ENCODE measurements at places on chromosomes 5 and 9. TPM values are rescaled to one million over a fixed set of nuclear protein-coding genes. Genes with fewer than 3 reads are reported as not detected.

The DMRT1 gene
- total RNA-seq = not detected

DNA sequence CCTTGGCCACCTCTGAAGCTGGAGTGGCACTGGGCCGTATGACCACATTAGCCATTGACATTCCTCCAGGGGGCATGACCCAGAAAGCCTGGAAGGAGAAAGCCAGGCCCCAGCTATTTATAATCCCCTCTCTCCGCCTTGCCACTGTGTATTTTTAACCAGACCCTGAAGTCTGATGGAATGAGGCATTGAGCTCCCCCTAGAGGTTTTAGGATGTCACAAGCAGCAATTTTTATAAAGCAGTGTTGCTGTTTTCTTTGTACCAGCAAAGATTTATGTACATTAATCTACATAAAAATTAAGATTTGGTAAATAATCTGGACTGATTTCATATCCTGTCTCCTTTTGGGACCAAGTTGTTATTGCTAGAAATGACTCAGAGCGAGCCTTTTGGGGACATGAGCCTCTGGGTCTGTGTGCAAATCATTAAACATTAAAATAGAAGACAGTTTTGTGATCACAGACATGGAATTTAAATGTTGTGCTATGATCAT, 127.1 kb downstream of the TRIO start:
- H3K27ac ChIP-seq = peak overlapping the region; percentile 50
- H3K27me3 ChIP-seq = no peaks in the 10 kb centered on the region
- no peaks in the 10 kb centered on the region for H3K36me3 ChIP-seq
- H3K4me1 ChIP-seq = no peaks in the 10 kb centered on the region
- no peak overlapping the region for H3K4me3 ChIP-seq

The ARHGEF37 gene
- total RNA-seq = 29.2 TPM

- H3K4me3 ChIP-seq = peak within 1 kb of the TSS; percentile 70
- peaks cover 15% of the 10 kb centered on the region for H3K4me1 ChIP-seq
Observed at GRCh38 chr9:121267689-121268597, at the start of gene GSN. Gene GSN (plus strand): TSS chr9:121268162. CDS start chr9:121301972, 33,810 bp downstream.

GRCh38 chr9:69919461-69920061, 98.9 kb downstream of the CFAP95 start:
- no peak for DNase-seq
- no peak overlapping the region for H3K27ac ChIP-seq
- H3K27me3 ChIP-seq = no peaks in the 10 kb centered on the region
- no peaks in the 10 kb centered on the region for H3K4me1 ChIP-seq

The CTXN3 gene
- total RNA-seq = not detected

DNA sequence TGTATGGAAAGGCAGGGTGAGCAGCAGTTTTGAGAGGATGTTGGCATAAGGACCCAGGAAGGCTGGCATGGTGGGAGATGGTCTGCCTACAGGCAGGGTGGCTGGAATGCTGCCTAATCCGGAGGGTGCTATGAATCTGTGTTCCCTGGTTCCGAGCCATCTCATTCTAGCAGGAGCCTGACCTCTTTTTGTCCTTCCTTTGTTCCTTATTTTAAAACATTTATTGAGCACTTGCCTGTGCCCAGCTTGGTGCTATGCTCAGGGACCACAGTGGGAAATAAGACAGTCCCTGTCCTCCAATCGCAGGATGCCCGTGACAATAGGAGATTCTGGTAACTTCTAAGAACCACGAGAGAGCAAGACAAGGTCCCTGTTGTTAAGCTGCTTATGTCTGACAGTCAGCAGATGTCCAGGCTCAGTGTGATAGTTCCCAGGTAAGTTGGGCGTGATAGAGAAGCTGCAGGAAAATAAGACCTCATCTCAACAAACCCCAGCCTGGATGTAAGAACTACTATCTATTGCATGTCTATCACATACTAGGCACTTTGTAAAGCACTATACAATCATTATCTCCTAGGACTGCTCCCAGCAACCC, 9.1 kb upstream of the ZBTB34 start:
- no peaks in the 10 kb centered on the region for H3K36me3 ChIP-seq
- no peak overlapping the region for H3K4me3 ChIP-seq
- no peak overlapping the region for H3K27ac ChIP-seq

The SLCO6A1 gene
- total RNA-seq = not detected

The WNT8A gene
- not detected for total RNA-seq

- no peaks in the 10 kb centered on the region for H3K4me1 ChIP-seq
- H3K36me3 ChIP-seq = no peaks in the 10 kb centered on the region
- DNase-seq = no peak
- no peaks in the 10 kb centered on the region for H3K27me3 ChIP-seq
- H3K27ac ChIP-seq = no peak overlapping the region
Observed at GRCh38 chr5:131496400-131496713, 138.7 kb downstream of the RAPGEF6 start.

GRCh38 chr5:51242456-51242855, 140.8 kb upstream of the ISL1 start:
- H3K4me1 ChIP-seq = no peaks in the 10 kb centered on the region
- no peak for DNase-seq
- H3K27ac ChIP-seq = no peak overlapping the region
- no peaks in the 10 kb centered on the region for H3K27me3 ChIP-seq

The FGD3 gene
- total RNA-seq = 10.4 TPM

DNA sequence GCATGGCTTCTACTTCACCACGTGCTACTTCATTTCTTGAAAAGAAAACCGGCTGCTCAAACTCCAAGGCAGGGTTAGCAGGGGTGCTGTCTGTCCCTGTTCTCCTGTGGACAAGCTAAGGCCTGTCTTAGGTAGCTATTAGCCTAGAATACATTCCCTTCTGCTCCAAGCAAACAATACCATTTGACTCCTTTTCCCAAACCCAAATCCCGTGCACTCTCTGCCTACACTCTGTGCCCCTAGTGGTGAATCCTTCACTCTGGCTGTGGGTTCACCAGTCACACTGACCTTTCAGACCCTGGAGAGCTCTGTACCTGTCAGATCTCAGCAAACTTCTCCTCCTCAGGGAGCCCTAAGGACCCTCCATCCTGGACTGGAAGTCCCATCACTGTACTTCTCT, 211.6 kb downstream of the SLIT3 start:
- DNase-seq = no peak
- H3K27me3 ChIP-seq = no peaks in the 10 kb centered on the region
- no peak overlapping the region for H3K4me3 ChIP-seq
- H3K4me1 ChIP-seq = no peaks in the 10 kb centered on the region
- no peaks in the 10 kb centered on the region for H3K36me3 ChIP-seq

The WDR31 gene
- total RNA-seq = 1.9 TPM

The RMI1 gene
- total RNA-seq = 3.7 TPM

- DNase-seq = no peak
- H3K4me3 ChIP-seq = no peak overlapping the region
- no peaks in the 10 kb centered on the region for H3K4me1 ChIP-seq
Observed at GRCh38 chr9:113301548-113301947, 1.6 kb downstream of the RNF183 start.

- no peak overlapping the region for H3K4me3 ChIP-seq
- no peak for DNase-seq
- H3K4me1 ChIP-seq = no peaks in the 10 kb centered on the region
- H3K27ac ChIP-seq = no peak overlapping the region
Observed at GRCh38 chr5:139446956-139447779, 7.8 kb upstream of the DNAJC18 start.

DNA sequence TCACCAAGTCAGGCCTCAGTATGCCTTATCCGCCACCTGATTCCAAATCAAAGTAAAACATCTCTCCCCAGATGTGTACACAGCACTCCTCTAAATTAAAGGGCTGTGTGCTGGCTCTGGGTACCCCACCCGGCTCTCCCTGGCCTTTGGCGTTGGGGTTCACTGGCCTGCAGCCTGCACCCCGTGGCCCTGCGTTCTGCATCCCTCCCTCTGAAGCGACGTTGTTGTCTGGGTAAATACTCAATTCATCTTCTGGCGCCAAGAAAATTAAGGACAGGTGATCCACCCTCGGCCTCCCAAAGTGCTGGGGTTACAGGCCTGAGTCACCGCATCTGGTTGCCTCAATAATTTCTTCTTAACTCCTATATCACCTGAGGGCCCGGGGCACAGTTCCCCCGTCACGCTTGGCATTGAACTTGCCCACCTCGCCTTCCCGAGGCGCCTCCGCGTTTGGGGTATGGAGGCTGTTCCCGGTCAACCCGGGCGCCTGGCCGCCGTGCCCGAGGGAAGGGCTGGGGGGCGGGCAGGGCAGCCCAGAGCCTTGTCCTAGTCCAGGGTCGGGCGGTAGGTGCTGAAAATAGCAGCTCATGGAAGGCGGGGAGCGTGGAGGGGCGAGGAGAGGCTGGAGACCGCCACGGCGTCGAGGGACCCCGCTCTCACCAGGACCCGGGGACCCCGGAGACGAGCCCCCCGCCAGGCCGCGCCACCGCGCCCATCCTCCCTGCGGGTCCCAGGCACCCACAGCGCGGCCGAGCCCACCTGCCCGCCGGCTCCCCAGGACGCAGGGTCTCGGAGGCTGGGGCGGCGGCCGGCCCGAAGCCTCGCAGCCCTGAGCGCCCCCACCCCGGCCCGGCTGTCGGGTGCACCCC, 531 bp downstream of the ABO start:
- H3K36me3 ChIP-seq = no peaks in the 10 kb centered on the region
- no peak for DNase-seq
- peak overlapping the region; percentile 52 for H3K4me3 ChIP-seq
- H3K27ac ChIP-seq = peak overlapping the region; percentile 80

DNA sequence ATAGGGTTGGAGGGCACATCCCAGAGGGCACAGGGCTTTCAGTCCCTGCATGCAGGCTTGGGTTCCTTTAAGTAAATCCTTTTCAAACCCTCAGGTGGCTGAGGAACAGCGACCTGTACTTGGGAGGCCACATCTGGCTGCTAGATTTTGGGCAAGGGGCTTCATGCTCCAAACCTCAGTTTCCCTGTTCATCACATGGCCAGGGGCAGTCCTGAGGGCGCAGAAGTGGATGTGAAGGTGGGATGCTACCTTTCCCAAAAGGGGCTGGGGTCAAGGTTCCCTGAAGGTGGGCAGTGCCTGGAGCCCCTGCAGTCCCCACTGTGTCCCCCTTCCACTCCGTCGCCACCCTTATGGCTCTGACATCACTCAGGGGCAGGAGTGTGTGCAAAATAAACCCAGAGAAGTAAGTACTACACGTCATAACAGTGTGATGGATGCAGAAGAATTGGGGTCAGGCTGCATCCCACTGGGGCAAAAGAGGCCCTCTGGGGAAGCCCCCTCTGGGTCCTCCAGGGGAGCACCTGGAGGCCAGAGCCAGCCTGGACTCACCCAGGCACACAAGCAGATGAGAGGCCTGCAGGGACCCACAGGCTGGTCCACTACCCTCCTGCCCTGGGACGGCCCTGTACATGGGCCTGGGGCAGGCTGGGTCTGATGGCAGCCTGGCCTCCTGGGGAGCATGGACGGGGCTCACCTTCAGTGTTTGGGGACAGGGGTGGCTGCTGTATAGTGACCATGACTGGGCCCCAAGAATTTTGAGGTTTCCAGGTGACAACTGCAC, 1.9 kb upstream of the CARD19 start:
- no peaks in the 10 kb centered on the region for H3K36me3 ChIP-seq
- no peaks in the 10 kb centered on the region for H3K27me3 ChIP-seq
- peak overlapping the region; percentile 94 for H3K27ac ChIP-seq
- no peak overlapping the region for H3K4me3 ChIP-seq
- peak; percentile 48 for DNase-seq

DNA sequence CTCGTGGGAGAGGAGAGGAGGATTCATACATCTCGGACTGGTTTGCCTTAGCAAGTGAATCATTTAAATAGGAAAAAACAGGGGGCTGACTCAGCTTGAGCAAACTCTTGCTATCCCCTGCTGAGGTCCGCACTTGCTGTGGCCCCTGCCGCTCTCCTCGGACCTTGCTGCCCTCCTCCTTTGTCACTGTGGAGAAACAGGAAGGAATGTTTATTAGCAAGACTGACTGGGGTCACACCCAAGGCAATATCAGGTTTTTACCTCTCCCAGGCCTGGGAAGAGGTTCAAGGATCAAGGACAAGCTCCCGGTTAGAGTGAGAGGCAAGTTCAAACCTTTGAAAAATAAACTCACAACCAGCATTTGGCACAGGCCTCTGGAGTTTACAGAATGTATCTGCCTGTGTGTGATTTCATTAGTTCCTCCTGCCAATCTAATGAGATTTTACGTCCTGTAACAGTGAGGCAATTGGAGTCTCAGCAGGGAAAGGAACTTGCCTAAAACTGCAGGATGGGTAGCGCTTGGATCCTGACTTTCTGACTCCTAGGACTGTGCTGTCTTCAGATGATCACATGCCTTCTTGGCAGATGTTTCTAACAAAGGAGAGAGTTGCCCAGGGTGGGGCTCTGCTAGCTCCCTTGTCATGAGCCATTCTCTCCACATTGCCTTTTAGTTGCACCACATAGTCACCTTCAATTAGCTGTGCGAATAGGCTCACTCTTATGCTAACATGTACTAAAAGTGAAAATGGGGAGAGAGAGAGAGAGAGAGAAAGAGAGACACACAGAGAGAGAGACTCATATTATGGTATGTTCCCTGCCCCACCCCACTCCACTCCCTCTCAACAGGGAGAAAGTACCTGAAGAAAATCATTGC, 108.6 kb upstream of the CDKN2B start:
- H3K27me3 ChIP-seq = no peaks in the 10 kb centered on the region
- H3K36me3 ChIP-seq = no peaks in the 10 kb centered on the region
- no peaks in the 10 kb centered on the region for H3K4me1 ChIP-seq
- DNase-seq = no peak
- no peak overlapping the region for H3K27ac ChIP-seq

- no peaks in the 10 kb centered on the region for H3K4me1 ChIP-seq
- H3K27ac ChIP-seq = peak overlapping the region; percentile 95
- no peak for DNase-seq
- no peaks in the 10 kb centered on the region for H3K27me3 ChIP-seq
- peak overlapping the region; percentile 4 for H3K4me3 ChIP-seq
Observed at GRCh38 chr9:34992376-34992951, 2.9 kb downstream of the DNAJB5 start.

GRCh38 chr5:14574096-14574495, 7.5 kb upstream of the OTULINL start:
- no peak for DNase-seq
- H3K4me1 ChIP-seq = no peaks in the 10 kb centered on the region
- no peaks in the 10 kb centered on the region for H3K36me3 ChIP-seq
- no peak overlapping the region for H3K4me3 ChIP-seq
- no peak overlapping the region for H3K27ac ChIP-seq
